ENCODE measurements at places on chromosomes 7 and 10.

DNA sequence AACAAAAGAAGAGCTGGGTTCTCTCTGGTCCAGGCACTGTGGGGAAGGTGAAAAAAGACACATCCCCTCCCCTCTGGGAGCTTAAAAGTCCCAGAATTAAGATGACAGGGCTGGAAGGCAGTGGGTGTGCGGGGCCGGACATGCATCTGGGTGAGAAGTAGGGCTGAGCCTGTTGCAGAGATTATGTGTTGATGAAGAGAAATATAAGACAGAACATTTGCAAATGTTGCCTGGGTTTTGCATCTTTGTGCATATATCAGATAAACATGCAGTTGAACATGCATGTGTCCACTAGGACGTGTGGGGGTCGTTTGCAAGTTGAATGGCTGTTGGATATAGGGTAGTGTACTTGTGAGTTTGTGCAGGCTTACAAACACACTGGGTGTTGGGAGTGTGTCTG is 94.3 kb upstream of the PPIF start:
- no peak for DNase-seq

- no peak for DNase-seq
These were observed 3.0 kb downstream of the DOCK1 start for GRCh38 chr10:126908225-126908624.

DNA sequence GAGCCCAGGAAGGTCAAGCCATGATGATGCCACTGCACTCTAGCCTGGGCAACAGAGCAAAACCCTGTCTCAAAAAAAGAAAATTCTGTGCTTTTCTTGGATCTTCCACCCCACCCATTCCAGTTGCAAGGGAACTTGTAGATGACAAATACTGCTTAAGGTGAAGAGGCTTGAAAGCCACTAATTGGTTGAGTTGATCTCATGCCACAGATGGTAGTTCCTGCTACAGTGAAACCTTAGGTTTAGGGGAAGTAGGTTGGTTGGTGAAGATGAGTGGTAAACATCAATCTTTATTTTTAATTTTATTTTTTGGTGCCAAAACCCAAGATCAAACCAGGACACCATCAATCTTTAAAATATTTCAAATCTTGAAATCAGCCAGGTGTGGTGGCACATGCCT is 2.9 kb upstream of the GDI2 start:
- no peak for DNase-seq

DNA sequence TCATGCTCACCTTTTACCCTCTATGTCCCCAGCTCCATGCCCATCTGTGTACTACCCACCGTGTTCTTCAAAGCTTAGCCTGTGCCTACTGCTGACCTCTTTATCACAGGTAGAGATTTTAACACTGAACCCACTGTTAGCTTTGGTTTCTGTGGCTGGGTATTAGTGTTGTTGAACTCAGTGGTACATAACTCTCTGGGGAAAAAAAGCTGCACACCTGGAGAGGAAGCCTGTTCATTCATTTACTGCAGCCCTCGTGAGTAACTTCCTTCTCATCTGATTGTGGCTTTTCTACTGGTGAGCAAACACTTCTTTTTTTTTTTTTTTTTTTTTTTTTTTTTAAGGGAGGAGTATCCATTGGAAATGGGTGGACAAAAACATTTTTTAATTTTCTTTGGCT is 326.3 kb downstream of the CCSER2 start:
- no peak for DNase-seq

DNA sequence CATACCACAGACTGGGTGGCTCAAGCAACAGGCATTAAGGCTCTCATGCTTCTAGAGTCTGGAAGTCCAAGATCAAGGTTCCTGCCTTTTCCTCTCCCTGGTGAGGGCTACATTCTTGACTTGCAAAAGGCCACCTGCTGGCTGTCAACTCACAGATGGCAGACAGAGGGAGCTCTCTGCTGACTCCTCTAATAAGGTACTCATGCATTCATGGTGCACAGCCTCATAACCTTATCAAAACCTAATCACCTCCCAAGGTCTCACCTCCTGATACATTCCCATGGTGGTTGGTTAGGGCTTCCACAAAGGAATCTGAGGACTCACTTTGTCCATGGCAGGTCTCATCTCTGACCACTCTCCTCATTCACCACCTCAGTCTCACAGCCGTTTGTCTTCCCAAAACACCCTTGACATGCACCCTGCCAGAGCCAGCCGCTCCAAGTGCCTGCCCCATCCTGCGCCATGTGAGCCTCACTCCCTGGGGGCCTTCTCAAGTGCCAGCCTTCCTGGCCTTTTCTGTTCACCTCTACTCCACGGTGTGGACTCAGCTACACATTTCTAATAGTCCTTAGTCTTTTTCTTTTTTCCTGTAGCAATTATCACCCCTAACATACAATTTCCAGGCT is 400.3 kb upstream of the ADARB2 start:
- DNase-seq: no peak

DNA sequence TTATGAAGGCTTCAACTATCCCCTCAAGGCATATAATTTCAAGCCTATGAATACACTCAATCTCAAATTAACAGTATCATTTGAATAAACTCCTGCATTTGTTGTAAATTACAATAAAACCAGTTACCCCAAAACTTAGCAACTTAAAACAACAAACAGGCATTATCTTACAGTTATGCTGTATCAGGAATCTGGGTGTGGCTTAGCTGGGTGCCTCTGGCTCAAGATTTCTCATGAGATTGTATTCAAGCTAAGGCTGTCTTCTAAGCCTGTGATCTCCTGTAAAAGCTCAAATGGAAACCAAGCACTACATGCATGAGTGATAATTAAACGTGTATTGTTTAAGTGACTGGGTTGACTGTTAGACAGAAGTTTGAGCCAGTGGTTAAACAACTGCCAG is 341.0 kb upstream of the PHF14 start:
- no peak for DNase-seq

DNA sequence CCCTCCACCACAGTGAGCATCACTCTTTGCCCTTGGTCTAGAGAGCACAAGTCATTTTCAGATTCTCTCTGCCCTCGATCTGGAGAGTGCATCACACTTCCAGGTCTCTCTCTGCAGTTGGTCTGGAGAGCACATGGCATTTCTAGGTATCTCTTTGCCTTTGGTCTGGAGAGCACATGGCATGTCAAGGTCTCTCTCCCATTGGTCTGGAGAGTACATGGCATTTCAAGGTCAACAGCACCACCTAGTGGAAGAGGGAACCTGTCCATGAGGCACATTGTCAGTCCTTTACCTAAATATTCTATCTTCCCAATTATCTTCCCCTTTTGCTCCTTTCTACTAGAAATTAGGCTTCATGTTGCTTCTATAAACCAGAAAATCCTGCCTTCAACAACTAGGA is 1139.4 kb downstream of the XPNPEP1 start:
- no peak for DNase-seq

DNA sequence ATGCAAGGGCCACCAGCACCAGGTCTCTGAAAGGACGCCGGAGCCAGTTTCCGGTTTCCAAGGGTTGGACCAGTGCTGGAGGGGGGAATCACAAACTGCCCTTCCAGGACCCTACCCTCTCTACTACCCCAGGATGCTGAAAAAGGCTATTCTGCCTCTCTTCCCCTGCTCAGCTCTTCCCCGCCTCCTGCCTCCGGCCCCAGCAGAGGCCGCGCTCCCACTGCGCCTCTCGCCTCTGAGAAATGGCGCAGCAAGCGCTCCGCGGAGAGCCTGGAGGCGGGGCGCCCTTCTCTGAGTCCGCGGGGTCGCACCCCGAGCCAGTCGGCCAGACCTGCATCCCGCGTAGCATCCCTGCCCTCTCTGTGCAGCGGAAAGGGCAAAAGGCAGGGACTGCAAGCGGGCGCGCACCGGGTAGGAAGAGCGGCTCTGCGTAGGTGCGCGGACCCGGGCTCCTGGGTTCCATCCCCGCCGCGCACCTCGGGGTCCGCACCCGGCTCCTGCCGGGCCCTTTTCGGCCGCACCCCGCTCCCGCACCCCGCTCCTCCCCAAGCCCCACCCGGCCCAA is 476 bp upstream of the RET start:
- no peak for DNase-seq

DNA sequence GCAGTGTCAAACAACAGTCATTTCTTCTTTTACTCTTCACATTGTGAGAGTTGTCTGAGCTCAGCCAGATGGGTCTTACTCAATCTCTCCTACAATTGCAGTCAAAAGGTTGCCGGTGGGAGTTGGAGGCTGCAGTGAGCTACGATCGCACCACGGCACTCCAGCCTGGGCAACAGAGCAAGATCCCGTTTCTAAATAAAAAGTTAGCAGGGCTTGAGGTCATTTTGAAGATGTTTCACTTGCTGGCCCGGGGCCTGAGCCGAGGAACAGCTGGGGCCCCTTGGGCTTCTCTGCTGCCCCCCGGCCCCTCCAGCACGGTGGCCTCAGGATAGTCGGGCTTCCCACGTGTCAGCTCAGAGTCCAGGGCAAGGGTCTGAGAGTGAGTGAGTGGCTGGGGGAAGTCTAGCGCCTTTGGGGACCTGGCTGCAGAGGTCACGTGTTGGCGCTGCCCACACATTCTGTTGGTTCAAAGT is 40.4 kb downstream of the GTF2IRD1 start:
- no peak for DNase-seq

DNA sequence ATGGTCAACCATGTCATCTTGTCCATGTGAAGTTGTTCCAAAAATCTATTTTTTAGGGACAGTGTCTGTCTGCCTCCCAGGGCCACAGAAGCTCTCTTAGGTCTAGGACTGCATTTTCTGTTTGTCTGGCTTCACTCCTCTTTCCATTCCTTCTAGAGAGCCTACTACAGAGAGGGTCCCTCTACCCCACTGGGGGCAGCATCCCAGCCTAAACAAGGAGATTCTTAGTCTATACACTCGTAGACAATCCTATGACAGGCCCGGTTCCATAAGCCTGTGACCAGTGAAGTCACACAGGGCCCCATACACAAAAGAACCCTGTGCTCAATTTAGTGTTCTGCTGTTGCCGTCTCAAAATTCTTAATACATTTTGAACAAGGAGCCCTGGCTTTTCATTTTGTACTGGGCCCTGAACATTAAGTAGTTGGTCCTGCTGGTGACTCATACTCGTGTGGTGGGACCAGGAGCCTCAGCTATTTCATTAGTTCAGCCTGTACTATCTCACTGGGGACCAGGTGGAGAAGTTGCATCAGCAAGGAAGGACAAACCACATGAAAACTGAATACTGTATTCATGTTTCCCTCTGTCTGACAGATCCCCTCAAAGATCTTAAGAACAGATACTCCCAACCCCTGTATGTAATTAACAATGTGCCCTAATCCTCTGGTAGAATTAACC is 23.5 kb upstream of the FAM180A start:
- no peak for DNase-seq

DNA sequence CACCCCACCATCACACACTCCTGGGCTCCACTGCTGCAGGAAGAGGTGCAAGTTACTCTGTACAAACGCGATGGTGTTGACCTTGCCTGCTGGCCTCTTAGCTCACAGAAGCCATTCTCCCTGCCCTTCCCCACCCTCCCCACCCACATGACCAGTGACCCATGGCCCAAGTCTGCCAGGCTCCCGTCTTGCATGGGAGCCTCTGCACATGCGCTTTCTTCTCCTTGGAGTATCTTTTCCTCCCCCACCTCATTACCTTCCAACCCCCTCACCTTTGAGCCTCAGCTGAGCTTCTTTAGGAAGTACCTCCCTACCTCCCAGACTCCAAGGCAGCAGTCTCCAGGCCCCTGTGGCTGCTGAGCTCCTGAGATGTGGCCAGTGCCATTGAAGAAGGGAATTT is 337.7 kb upstream of the ZNF32 start:
- no peak for DNase-seq

GRCh38 chr7:52289247-52289646 is 746.2 kb upstream of the POM121L12 start:
- DNase-seq: no peak

DNA sequence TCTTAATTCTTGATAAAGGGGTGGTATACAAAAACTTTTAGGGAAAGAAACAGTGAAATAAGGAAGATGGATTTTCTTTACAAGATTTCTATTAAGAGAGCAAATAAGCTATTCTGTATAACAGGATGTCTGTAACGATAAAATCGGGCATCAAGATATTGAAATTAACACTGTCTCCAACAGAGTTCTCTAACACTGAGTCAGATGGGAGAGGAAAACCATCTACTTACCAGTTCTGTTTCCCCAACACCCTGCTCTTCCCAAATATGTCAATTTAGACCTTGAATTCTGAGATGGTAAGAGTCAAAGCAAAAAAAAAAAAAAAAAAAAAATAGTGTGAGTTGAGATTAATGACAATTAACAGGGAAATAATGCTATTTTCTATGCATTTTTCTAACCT is 23.0 kb downstream of the SMURF1 start:
- no peak for DNase-seq

- DNase-seq: no peak
These were observed 1.8 kb upstream of the HOXA10 start for GRCh38 chr7:27175626-27176523.

GRCh38 chr10:18456984-18457383 is 194.4 kb downstream of the NSUN6 start:
- DNase-seq: no peak

- no peak for DNase-seq
These were observed 31.9 kb downstream of the WDR11 start for GRCh38 chr10:120883071-120883470.

DNA sequence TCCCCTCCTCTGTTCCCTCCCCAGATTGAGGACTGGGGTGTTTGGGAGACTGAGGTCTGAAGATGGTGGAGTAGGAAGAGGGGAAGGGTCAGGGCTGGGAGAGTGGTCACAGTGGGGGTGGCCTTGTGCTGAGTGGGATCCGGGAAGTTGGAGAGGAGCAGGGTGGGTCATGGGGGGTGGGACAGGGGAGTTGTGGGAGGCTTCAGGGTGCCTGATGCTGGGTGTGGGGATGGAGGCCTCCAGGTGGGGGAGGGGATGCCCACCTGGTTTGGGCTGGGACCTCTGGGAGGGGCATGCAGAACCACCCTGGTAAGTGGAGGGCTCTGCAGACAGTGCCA is 2.6 kb downstream of the ZNF775 start:
- no peak for DNase-seq

GRCh38 chr10:110273474-110273873 is 31.2 kb downstream of the SMNDC1 start:
- peak; percentile 37 for DNase-seq

GRCh38 chr10:60497364-60497763 is 107.7 kb upstream of the ANK3 start:
- no peak for DNase-seq

- DNase-seq: no peak
These were observed 20.8 kb downstream of the EPC1 start for GRCh38 chr10:32326119-32326518.

- DNase-seq: peak; percentile 27
These were observed 167.9 kb upstream of the PRSS1 start for GRCh38 chr7:142581341-142581740.

DNA sequence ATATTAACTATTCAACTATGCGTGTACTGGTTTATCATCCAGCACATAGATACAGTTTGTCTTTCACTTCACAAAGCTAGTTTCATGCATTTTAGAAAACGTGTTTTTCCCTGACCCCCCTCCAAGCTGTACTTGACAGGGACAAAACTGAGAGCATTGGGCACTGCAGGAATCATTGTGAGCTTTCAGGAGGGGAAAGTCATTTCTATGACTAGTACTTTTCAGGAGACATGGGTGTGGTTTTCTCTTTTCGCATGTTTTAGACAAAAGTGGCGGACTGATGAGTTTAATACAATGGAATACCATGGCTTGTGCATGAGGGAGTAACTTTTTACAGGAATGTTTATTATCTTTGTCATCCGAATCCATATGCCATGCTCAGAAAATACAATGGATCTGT is 42.7 kb downstream of the NRG3 start:
- DNase-seq: no peak
